Bone marrow (tissue), 2 donors: ENCODE measurements at places on chromosomes 2 and 18.

DNA sequence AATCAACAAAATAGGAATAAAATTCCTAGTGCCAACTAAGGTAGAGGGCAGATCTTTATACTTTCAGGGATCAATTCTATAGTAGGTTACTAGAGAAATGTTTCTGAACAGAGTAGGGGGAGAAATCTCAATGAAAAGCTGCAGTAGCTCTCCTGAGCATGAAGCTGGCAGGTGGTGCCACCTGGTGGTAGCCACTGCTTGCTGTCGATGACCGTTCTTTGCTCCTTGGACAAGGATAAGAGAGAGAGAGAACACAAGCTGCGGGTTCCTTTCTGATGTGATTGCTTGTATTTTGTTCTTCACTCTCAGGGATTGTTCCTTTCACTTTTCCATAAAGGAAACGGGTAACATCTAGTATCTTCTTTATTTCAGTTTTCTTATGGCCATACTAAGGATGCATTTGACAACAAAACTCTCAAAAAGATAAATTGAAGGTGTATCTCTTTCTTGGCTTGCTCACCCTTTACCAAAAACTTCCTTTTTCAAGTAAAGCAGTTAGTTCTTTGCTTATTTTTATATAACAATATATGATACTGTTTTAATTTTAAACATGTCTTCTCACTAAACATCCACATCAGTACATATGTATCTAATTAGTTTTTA, 18.6 kb upstream of the MRPL19 start:
- peak; percentile 45 for DNase-seq

DNA sequence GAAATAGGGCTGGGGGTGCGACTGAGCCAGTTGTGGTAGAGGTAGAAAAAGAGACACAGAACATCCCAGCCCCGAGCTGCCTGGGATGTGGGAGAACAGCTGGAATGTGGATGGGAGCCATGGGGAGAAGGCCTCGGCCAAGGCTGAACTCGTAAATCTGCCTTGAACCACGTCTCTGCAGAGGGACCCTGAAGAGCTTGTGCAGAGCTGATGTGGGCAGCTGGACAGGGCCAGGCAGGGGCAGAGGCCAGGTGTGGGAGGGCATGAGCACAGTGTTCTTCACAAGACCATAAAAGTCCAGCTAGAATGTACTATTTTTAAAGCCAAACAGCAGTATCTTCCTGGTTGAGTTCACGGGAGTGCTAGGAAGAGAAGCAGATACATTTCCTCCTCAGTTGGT, 5.7 kb downstream of the TCF23 start:
- DNase-seq = no peak

GRCh38 chr18:11148680-11149440, 509 bp downstream of the PIEZO2 start:
- no peak for DNase-seq

DNA sequence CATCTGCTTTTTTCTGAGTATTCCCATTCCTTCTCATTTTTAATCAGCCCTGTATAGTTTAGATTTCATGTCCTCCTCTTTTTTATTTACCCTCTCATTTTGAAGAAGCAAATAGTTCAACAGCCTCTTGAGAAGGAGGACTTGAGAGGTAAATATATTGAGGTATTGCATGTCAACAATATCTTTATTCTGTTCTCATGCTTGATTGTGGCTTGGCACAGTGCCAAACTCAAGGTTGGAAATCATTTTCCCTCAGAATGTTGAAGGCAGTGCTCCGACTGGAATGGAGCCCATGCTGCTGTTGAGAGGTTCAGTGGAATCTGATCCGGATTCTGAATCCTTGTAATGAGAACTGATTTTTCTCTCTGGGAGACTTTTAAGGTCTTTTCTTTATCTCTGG, 31.0 kb upstream of the GALNT3 start:
- no peak for DNase-seq

GRCh38 chr2:72919414-72920317, 2.3 kb downstream of the EMX1 start:
- DNase-seq = no peak

- DNase-seq = no peak
These were observed 154.0 kb downstream of the SATB2 start for GRCh38 chr2:199303728-199304177.

DNA sequence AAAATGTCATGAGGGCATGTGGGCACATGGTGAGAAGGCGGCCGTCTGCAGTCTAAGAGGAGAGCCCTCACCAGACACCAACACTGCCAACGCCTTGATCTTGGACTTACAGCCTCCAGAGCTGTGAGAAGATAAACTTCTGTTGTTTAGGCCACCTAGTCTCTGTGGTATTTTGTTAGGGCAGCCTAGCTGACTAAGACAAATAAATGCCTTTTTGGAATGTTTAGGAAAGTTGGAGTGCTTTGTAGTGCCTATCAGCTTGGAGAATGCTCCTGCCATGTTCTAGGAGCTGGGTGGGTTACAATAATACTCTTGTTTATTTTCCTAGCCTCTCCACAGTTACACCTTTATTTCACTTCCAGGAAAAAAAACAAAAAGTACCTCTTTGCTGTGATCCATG, 92.0 kb downstream of the SPP2 start:
- DNase-seq = no peak

- DNase-seq = no peak
These were observed 121.1 kb upstream of the ACAA2 start for GRCh38 chr18:49934457-49934856.

GRCh38 chr2:122704109-122704563, 948.7 kb downstream of the TSN start:
- peak; percentile 55 for DNase-seq

DNA sequence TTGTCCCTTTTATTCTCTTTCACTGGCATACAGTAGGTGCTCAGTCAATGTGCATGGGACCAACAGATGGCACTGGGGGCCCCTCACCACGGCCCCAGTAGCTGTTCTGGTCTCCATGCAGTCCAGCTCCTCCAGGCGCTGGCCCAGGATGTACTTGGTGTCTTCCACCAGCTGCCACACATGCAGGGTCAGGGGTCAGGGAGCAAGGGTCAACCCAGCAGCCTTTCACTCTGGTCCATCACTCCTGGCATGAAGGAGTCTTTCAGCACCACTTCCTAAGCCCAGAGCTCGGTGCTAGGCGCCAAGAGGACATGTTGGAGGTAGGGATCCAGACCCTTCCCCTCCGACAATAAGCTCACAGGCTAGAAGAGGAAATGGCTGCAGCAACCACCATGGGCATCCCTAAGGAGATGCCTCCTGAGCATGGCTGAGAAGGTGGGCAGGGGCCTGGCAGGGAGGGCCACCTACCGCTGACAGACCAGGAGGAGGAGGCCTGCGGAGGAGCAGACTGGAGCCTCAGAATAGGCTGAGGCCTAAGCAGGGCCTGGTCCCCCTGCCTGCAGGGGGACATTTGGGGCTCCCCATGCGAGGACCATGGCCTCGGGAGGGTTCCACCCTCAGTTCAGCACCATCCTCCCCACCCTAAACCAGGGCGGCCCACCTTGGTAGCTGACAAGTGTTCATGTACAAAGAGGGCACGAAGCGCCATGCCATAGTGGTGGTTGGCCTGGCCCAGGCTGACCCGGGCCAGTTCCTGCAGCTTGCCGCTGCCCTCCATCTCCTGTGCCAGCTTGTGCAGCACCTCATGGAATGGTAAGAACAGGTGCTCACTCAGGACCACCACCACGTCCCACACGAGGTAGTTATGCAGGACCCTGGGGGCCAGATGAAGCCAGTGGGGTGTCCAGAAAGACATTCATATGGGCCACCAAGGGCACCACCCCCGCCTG, 10.2 kb downstream of the ALPG start:
- DNase-seq = no peak

- no peak for DNase-seq
These were observed 755 bp downstream of the NOL4 start for GRCh38 chr18:34223893-34224422.

GRCh38 chr18:25669741-25670140, 317.8 kb upstream of the ZNF521 start:
- DNase-seq = no peak

DNA sequence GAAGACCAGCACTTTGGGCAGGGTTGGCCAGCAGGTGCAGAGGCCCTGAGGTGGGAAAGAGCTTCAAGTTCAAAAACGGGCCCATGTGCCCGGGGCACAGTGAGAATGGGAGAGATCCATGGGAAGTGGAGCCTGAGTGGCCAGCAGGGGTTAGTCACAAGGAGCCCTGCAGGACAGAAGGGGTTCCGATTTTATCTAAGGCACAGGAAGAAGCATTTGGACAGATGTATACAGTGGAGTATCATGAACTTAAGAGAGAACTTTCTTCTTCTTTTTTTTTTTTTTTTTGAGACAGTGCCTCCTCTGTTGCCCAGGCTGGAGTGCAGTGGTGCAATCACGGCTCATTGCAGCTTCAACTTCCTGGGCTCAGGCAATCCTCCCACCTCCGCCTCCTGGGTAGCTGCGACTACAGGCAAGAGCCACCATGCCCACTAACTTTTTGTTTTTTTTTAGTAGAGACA, 24.0 kb downstream of the WIPF1 start:
- DNase-seq = no peak

- no peak for DNase-seq
These were observed 17.7 kb downstream of the SH3BP4 start for GRCh38 chr2:234969306-234970098.

DNA sequence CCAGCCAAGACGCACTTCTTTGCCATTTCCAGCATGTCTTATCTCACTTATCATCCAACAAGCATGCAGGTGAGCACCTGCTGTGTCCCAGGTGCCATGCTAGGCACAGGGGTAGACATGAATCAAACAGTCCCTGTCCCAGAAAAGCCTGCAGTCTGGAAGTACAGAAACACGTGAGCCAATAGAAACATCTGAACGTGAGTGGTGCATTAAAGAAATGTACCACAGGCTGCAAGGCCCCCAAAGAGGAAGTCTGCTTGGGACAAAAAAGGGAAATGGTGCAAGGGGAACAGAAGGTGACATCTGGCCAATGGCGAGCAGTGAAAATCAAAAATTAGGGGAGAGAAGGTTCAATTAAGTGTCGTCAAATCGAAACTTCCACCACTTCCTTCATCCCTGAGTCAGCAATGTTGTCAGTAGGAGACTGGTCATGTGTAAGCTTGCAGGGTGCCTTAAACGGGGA, 17.6 kb upstream of the TMEM247 start:
- DNase-seq = peak; percentile 51

GRCh38 chr2:101814752-101815151, 117.2 kb downstream of the MAP4K4 start:
- no peak for DNase-seq

DNA sequence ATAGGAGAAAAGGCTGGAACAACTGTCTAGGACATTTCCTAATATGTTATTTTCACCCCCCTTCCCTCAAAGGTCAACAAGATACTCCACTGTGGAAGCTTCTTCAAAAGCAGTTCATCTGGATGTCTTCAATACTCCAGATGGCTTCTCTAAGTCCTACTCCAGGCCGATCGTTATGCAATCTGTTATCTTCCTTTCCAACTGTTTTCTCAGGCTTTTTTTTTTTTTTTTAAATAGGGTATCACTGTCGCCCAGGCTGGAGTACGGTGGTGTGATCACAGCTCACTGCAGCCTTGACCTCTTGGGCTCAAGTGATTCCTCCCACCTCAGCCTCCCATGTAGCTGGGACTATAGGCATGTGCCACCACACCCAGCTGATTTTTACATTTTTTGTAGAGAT, 26.3 kb downstream of the ATP8B1 start:
- DNase-seq = no peak

- DNase-seq = no peak
These were observed 174.2 kb downstream of the MIB1 start for GRCh38 chr18:21914739-21915319.

DNA sequence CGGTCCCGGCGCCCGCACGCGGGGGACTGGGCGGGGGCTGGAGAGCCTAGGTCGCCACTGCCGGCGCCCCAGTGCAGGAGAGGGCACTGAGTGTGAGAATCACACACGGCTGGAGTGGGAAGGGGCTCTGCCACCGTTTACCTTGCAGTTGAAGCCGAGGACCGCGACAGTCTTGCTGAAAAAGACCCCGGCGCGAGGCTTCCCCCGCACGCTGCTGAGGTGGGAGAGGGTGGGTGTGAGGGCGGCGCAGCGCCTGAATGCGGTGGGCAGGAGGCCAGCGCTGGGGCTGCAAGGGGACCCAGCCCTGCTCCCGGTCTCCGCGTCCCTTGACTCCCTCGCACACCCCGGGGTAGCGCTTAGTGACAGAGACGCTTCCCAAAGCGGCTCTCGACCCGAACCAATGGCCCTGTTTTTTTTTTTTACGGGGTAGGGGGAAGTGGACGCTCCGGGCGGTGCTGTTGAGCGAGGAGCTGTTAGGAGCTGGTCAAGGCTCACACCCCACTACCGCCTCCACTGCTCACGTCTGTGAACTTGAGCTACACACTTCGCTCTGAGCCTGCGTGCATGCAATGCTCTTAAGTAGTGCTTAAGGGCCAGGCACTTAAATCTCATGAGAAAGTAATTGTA, 794 bp downstream of the NOTO start:
- DNase-seq = no peak

DNA sequence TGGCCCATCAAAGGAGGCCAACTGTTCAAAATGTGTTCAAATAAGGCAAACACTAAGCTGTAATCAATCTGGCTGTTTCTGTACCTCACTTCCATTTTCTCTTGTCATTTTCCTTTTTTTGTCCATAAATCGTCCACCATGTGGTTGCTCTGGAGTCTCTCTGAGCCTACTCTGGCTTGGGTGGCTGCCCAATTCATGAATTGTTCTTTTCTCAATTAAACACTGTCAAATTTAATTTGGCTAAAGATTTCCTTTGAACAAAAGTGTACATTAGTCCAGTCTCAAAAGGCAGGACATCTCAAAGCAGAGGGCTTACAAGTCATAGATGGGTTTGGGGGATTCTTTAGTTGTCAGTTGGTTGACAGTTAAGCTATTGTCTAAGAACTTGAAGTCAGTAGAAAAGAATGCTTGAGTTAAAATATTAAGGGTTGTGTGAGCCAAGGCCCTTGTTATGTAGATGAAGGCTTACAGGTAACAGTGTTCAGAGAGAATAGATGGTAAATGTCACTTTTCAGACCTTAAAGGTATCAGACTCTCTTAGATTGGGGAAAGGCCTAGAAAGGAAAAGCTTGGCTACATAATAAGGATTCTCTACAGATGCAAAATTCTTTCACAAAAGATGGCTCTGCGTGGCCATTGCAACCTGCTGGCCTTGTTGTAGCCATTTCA, 831.2 kb upstream of the CDH2 start:
- DNase-seq = no peak

- no peak for DNase-seq
These were observed 125.5 kb upstream of the SPRED2 start for GRCh38 chr2:65557616-65558573.

- peak; percentile 32 for DNase-seq
These were observed at the start of gene NMUR1 for GRCh38 chr2:231530099-231531011. TSS of gene NMUR1 (minus strand) at chr2:231530445. CDS start at chr2:231530361, 84 bp downstream.

GRCh38 chr18:63297687-63298399, 21.7 kb downstream of the BCL2 start:
- DNase-seq = no peak
